ENCODE measurements at places on chromosomes 1 and 21.

GRCh38 chr21:43721206-43721605 lies 2.3 kb downstream of the PDXK start:
- DNase-seq = no peak

GRCh38 chr21:45990049-45990711 lies 8.6 kb downstream of the COL6A1 start:
- DNase-seq = no peak

GRCh38 chr21:15566703-15567102 lies 163.1 kb upstream of the USP25 start:
- no peak for DNase-seq

DNA sequence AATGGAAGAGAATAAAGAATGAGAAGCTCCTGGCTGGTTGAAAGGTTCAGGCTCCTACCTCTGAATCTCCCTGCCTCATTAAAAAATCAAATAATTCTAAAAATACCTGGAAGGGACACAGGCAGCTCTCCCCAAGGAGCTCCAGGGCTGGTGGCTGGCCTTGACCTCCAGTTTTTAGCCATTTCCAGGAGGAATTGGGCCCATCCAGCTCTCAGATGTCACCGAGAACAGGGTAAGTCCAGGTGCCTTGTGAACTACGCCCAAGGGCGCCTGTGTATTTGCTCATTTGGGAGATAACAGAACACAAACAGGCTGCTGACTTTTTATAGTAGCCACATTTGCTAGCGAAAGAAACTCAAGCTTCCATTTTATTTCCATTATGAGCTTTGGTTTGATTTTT lies 321.0 kb upstream of the C1orf174 start:
- DNase-seq = no peak

DNA sequence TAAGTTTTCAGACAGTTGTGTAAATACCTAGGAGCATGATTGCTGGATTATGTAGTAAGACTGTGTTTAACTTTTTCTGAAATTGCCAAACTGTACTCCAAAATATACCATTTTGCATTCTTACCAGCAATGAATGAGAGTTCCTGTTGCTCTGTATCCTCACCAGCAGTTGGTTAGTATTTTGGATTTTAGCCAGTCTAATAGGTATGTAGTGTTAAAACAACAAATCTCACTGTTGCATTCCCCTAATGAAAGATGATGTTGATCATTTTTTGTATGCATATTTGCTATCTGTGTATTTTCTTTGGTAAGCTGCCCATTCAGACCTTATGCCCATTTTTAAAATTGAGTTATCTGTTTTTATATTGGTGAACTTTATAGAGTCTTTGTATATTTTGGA lies 89.9 kb downstream of the RASAL2 start:
- DNase-seq = no peak

GRCh38 chr1:9715536-9716226 lies 64.2 kb downstream of the PIK3CD start:
- DNase-seq = peak; percentile 48

DNA sequence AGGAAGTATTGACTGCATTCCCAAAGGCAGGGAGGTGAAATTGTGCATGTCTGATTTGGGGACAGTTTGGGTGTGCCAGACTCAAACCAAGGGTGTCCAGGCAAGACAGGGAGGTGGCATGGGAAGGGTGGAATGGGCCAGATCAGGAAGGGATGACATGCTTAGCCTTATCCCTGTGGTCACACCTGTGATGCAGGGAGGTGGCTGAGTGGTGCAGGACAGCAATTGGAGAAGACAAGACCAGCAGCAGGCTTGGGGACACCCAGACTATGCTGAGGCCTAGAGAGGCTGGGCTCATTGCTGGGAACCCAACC lies 4.0 kb downstream of the FOXO6 start:
- no peak for DNase-seq

DNA sequence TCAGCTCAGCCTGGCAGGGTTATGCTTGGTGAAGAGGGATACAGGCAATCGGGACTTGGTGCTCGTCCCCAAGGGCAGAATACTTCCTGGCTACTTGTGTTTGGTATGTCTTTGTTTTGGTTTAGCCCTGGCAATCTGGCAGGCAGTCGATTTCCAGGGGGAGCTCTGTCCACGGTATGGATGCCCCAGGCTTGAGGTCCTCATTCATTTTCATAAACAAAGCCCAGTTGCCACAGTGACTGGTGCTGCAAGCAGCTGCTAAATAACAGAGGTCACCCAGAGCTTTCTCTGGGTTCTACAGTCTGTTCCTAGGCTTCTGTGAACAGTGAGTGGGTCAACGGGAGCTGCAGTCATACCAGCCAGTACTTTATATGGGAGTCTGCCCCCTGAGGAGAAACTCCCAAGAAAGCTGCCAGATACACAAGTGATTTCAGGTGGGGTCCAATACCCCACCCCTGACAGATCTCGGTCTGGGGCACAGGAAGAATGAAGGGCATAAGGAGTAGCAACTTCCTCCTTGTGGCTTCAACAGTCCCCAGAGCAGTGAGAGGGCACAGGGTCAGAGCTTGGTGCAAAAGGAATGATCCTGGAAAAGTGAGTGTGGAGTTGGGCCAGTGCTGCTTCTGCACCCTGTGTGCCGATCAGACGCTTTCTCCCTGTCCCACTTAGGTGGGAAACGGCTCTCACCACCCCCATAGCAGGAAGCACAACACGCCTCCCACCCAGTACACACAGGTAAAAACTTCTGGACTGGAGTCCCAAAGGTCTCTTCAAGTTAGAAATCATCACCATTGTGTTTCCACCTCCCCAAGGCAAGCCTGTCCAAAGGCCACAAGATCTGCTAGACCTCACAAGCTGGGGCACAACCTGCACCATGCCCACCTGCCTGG lies 55.5 kb downstream of the TGFBR3 start:
- no peak for DNase-seq

DNA sequence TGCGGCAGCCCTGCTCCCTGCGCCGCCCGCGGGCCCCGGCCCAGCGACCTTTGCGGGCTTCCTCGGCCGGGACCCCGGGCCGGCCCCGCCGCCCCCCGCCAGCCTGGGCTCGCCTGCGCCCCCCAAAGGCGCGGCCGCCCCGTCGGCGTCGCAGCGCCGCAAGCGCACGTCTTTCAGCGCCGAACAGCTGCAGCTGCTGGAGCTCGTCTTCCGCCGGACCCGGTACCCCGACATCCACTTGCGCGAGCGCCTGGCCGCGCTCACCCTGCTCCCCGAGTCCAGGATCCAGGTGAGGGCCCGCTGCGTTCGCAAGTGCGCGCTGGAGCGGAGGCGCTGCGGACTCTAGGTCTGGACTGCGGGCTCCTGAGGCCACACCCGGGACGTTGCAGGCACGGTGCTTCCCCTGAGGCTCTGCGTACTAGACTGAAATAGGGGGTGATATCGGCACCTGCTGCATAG lies 351 bp downstream of the MIXL1 start:
- peak; percentile 13 for DNase-seq

GRCh38 chr1:178857126-178857525 lies 13.8 kb downstream of the ANGPTL1 start:
- no peak for DNase-seq

GRCh38 chr1:58994664-58995063 lies 210.8 kb upstream of the JUN start:
- no peak for DNase-seq

GRCh38 chr1:76125473-76126219 lies 51.1 kb downstream of the ST6GALNAC3 start:
- no peak for DNase-seq

GRCh38 chr1:58183286-58183685 lies 363.2 kb downstream of the OMA1 start:
- DNase-seq = no peak

GRCh38 chr1:113142791-113143190 lies 69.8 kb downstream of the LRIG2 start:
- no peak for DNase-seq

- no peak for DNase-seq
Observed at GRCh38 chr1:91148641-91149069, 126.8 kb upstream of the ZNF644 start.

DNA sequence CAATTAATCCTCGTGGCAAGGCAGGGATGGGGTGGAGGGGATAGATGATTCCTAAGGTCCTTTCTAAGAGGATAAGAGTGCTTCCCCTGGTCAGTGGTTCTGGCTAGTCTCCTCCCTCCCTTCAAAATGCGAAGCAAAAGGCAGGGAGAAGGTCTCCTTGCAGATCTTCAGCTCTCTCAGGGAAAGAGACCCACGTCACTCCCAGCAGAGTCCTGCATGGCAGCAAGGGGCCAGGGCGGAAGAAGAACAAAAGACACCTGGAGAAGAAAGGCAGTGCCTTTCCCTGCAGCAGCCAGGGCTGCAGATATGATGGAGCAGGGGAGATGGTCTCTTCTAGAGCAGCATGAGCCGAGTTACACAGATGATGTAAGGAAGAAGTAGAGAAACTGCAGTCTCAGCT lies 29.6 kb upstream of the SLAMF9 start:
- no peak for DNase-seq

DNA sequence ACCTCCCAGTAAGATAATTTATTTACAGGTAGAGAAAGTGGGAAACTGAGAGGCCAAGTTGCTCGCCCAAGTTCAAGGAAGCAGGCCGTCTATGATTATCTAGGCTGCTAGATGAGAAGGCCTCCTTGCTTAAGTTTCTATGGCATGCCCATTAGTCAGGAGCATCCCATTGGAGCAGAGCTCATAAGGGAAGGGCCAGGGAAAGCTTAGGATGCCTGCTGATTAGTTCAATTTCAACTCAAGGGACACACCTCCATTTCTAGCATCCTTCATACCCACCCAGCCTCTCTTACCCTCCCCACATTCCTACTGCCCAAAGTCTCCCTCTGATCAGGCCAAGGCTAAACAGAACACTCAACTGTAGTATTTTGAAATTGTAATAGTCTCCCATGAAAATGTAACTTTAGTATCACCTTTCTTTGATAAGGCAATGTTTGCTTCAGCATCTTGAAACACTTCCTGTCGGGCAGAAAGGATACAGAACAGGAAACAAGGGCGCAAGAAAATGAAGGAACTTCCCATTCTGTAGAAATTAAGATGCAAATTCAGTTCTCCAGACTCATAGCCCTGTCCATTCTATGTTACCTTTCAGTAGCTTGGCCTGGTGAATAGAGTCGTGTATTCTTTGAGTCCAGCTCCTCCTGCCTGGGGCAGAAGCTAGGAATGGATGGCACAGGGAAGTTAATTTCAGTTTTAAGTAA lies 46.3 kb upstream of the TARBP1 start:
- no peak for DNase-seq

DNA sequence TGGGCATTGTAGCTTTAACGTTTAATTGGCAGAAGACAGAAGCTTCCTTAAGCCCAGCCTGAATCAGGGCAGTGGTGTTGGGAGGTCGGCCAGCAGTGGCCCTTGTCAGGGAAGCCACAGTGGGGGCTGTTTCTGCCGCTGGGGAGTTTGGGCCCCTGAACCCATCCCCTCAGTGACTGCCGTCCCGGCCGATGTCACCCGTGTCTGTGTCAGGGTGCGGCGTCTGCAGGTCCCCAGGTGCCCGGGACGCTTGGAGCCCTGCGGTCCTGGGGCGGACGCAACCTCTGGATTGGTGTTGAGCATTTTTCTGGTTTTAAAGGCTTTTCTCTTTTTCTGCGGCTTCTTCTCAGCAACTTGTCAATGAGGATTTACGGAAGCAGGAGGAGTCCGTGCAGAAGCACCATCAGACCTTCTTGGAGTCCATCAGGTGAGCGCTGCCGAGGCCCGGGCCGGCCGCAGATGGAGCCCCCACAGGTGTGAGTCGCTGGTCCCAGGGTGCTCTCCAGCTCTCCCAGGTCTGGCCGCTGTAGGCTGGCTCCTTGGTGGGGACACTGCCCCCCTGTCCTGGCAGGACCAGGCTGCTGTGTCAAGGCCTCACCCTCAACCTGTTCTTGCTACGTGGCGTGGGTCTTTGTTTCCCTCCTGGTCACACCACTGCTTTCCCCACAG lies 2.3 kb downstream of the ATAD3C start:
- no peak for DNase-seq

DNA sequence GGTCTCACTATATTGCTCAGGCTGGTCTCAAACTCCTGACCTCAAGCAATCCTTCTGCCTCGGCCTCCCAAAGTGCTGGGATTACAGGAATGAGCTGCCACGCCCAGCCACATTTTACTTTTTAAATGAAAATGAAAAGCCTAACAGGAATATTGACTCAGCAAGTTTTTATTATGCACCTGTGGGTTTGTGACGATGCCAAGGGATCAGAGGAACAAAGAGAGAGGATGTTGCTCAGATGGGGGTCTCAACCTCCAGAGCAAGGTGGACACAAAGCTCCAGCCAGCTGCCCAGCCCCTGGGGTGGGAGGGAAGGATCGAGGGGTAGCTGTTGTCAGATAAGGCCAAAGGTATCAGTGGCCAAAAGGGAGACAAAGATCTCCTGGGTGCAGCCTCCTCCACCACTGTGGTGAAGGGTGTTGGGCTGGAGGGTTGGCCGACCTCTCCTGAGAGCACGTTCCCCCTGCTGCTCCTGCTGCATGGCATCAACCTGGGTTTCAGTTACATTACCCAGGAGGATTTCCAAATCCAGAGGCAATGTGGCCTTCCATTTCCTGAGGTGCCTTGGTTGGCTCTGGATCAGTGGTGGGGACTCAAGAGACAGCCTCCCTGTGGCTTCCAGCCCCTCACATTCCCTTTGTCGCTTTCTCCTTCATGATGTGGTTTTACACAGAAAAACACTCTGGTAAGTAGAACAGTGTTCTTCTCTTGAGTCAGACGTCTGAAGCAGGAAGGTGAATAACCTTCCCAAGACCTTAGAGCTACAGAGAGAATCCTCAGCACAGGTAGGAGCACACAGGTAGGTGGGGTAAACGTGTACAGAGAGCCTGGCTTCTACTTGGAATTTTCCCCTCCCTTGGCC lies 34.2 kb downstream of the ZNF496 start:
- DNase-seq = no peak

- DNase-seq = peak; percentile 87
Observed at GRCh38 chr1:226674892-226675714, 64.0 kb downstream of the ITPKB start.

DNA sequence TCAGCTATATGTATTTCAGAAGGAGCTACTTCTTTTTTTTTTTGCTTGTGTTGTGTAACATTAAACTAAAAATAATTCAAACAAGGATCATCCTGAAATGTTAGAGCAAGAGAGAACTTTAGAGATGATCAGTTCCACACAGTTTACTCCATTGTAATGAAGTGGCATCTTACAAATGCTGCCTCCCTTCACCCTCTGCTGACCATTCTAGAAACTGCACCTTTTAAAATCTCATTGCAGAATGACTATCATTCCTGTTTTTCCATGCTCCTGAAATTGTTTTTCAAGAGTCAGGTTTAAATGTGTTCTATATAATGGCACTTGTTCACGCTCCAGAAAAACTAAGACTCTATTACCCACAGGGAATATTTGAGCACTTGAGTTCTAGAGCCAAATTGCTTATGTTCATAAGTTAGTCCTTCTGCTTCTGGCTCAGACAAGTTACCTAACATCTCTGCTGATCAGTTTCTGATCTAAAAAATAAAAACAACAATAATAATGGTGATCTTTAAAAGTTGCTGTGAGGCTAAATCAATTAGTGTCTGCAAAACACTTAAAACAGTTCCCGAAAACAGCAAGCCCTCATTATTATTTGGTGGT lies 21.5 kb upstream of the SLC44A5 start:
- peak; percentile 12 for DNase-seq

DNA sequence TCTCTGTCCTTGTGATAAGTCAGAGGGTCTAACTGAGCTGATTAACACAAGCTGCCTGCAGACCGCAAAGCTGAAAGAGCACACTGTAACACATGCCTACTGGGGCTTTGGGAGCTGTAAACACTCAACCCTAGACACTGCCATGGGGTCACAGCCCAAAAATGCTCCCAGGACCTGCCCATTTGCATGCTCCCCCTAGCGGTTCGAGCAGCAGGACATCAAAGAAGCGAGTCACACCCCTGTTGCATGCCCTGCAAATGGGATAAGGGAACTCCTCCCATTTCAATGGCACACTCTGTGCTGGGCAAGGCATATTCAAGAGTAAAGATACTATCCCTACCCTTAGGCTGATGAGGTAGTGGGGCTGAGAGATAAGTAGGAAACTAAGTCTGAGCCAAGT lies 22.8 kb downstream of the LCE3E start:
- DNase-seq = no peak
